ENCODE measurements at places on chromosomes 16 and 17. TPM values are rescaled to one million over a fixed set of nuclear protein-coding genes. Genes with fewer than 3 reads are reported as not detected.

The WFIKKN1 gene
- total RNA-seq: 1.5 TPM

The RBFOX1 gene
- not detected for total RNA-seq

The PITPNM3 gene
- 15.6 TPM for total RNA-seq

The LYZL6 gene
- not detected for total RNA-seq

The ITGB4 gene
- 82.2 TPM for total RNA-seq

The FLII gene
- 295 TPM for total RNA-seq

The KRT25 gene
- not detected for total RNA-seq

DNA sequence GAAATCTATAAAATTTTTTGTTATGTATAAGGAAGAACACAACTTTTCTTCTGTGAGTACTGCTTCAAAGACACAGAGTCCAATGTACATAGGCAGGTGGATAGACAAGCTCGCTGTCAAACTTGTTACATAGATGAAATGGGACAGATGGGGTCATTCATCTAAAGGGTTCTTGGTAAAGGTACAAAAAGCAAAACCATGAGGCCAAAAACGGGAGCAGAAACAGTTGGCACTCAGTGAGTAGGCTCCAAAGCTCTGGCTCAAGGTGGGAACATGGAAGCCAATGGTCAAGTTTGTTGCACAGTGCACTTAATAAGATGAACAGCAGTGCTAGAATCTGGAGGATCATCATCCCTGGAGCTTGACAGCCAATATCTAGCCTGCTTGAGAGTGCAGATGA is 979.0 kb upstream of the EEF2KMT start:
- no peaks in the 10 kb centered on the region for H3K27me3 ChIP-seq
- H3K27ac ChIP-seq: no peak overlapping the region
- H3K4me1 ChIP-seq: no peaks in the 10 kb centered on the region
- H3K4me3 ChIP-seq: no peak overlapping the region
- H3K36me3 ChIP-seq: no peaks in the 10 kb centered on the region
- no peak for DNase-seq

- H3K4me3 ChIP-seq: no peak overlapping the region
- H3K36me3 ChIP-seq: peaks cover 10% of the 10 kb centered on the region
- H3K27me3 ChIP-seq: peaks cover 13% of the 10 kb centered on the region
These were observed 25.6 kb upstream of the PIK3R6 start for GRCh38 chr17:8893059-8893458.

DNA sequence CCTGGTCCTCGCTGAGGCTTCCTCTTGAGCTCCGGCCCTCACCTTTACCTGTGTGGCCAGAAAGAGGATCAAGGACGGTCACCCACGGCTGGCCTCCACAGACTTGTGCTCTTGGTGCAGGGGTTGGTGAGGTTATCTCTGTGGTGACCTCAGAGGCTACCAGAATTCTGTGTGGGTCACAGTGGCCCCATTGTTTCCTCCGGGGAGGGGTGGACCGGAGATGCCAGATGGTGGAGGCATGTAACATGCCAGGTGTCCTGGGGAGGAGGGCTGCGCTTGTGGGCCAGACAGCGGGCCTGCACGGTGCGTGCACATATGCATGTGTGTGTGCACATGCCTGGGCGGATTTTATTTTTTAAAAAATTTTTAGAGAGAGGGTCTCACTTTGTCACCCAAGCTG is 6.3 kb downstream of the SGCA start:
- no peak overlapping the region for H3K4me3 ChIP-seq
- DNase-seq: no peak
- no peak overlapping the region for H3K27ac ChIP-seq

- no peaks in the 10 kb centered on the region for H3K36me3 ChIP-seq
- H3K4me3 ChIP-seq: no peak overlapping the region
- no peak overlapping the region for H3K27ac ChIP-seq
- no peaks in the 10 kb centered on the region for H3K27me3 ChIP-seq
These were observed 191.4 kb downstream of the CYLD start for GRCh38 chr16:50933262-50933661.

- peaks cover 71% of the 10 kb centered on the region for H3K36me3 ChIP-seq
- no peaks in the 10 kb centered on the region for H3K27me3 ChIP-seq
- peaks cover 27% of the 10 kb centered on the region for H3K4me1 ChIP-seq
- peak within 1 kb of the TSS; percentile 93 for H3K27ac ChIP-seq
These were observed at the start of gene POLR2C for GRCh38 chr16:57462209-57462977. Gene POLR2C (plus strand): TSS chr16:57462679. CDS start chr16:57462725, 46 bp downstream.

DNA sequence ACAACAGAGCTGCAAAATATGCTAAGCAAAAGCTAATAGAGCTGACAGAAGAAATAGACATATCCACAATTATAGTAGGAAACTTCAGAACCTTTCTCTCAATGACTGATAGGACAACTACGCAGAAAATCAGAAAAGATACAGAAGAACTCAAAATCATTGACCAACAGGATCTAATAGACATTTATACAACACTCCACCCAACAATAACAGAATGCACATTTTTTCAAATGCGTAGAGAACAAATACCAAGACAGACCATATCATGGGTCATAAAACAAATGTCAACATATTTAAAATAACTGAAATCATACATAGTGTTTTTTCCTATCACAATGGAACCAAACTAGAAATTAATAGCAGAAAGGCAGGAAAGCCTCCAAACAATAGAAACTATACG is 237.4 kb downstream of the C16orf78 start:
- no peaks in the 10 kb centered on the region for H3K27me3 ChIP-seq
- H3K4me3 ChIP-seq: no peak overlapping the region
- H3K36me3 ChIP-seq: no peaks in the 10 kb centered on the region

DNA sequence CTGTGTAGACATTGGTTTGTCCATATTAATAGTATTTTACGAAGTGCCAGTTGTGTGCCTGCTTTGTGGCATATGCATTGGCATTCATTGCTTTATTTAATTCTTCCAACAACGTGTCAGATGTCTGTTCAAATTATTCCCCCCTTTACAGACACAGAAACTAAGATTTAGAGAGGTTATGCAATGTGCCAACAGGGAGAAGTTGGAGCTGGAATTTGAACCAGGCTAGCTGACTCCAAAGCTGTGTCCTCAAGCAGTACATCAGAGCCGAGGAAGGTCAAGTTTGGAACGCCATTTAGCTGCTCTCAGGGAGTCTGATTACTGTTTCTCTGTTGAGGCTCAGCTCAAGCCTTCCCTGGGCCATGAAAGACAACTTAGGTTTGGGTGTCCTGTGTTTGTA is 232.3 kb downstream of the WWOX start:
- no peaks in the 10 kb centered on the region for H3K4me1 ChIP-seq
- H3K27me3 ChIP-seq: no peaks in the 10 kb centered on the region
- no peaks in the 10 kb centered on the region for H3K36me3 ChIP-seq
- no peak overlapping the region for H3K4me3 ChIP-seq
- no peak overlapping the region for H3K27ac ChIP-seq

DNA sequence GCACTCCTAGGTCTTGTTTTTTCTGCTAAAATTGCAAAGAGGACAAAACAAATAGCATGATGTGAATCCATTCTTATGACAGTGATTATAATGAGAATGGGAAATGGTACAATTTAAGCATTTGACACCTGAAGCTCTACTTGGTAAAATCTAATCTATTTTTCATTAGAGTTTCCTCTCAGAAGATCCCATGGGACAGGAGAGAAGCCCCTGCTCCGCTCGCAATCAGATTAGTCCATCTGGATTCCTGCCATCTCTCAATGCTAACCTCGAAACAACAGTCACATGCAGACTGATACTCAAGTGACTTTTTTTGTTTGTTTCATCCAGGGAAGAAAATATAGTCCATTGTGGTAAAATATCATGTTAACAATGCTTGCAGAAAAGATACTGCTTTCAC is 107.4 kb upstream of the TOM1L1 start:
- no peaks in the 10 kb centered on the region for H3K36me3 ChIP-seq
- H3K27me3 ChIP-seq: no peaks in the 10 kb centered on the region
- H3K4me1 ChIP-seq: no peaks in the 10 kb centered on the region
- DNase-seq: no peak
- no peak overlapping the region for H3K4me3 ChIP-seq

- no peaks in the 10 kb centered on the region for H3K4me1 ChIP-seq
- peaks cover 20% of the 10 kb centered on the region for H3K27me3 ChIP-seq
- DNase-seq: no peak
- H3K36me3 ChIP-seq: no peaks in the 10 kb centered on the region
These were observed 75.9 kb downstream of the IRX6 start for GRCh38 chr16:55399911-55400310.

GRCh38 chr16:88538366-88539060 is 31.7 kb upstream of the ZC3H18 start:
- no peak overlapping the region for H3K4me3 ChIP-seq
- DNase-seq: no peak
- H3K36me3 ChIP-seq: no peaks in the 10 kb centered on the region
- H3K27ac ChIP-seq: no peak overlapping the region

DNA sequence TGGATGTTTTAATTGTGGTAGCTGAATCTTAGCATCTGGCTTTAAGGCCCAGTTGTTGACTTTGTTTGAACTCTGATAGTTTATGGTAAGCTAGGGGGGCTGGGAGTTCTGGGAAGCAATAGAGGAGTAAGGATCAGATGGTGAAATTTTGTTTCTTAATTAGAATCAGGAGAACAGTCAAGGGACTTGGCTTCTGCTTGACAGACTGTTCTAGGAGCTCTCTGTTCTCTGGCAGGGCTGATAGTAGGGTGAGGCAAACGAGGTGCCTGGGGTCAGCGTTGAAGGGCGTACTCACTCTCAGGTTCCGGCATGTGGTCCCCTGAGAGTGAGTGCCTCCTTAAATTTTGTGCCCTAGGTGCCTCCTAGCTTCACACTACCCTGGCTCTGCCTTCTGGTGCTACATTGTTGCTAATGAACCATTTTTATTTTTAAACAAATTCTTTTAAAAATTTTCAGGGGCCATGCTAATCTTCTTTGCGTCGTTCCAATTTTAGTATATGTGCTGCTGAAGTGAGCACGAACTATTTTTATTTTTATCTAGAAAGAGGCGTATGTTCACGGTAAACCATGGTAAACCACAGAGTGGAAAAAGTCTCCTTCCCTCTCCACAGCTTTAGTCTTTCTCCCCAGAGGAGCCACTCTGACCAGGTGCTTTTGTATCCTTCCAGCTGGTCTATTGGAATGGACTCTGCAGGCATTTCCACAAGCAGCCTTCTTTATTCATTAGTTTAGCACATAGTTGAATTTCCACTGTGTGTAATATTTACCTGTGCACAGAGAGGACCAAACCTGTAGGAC is 19.7 kb downstream of the SLC7A6 start:
- H3K36me3 ChIP-seq: peaks cover 22% of the 10 kb centered on the region
- H3K27ac ChIP-seq: peak overlapping the region; percentile 51
- no peak overlapping the region for H3K4me3 ChIP-seq
- H3K4me1 ChIP-seq: peaks cover 62% of the 10 kb centered on the region
- H3K27me3 ChIP-seq: no peaks in the 10 kb centered on the region

- no peaks in the 10 kb centered on the region for H3K36me3 ChIP-seq
- no peak overlapping the region for H3K4me3 ChIP-seq
- no peak for DNase-seq
- H3K4me1 ChIP-seq: no peaks in the 10 kb centered on the region
These were observed 125.1 kb downstream of the ZNF423 start for GRCh38 chr16:49730772-49731171.

DNA sequence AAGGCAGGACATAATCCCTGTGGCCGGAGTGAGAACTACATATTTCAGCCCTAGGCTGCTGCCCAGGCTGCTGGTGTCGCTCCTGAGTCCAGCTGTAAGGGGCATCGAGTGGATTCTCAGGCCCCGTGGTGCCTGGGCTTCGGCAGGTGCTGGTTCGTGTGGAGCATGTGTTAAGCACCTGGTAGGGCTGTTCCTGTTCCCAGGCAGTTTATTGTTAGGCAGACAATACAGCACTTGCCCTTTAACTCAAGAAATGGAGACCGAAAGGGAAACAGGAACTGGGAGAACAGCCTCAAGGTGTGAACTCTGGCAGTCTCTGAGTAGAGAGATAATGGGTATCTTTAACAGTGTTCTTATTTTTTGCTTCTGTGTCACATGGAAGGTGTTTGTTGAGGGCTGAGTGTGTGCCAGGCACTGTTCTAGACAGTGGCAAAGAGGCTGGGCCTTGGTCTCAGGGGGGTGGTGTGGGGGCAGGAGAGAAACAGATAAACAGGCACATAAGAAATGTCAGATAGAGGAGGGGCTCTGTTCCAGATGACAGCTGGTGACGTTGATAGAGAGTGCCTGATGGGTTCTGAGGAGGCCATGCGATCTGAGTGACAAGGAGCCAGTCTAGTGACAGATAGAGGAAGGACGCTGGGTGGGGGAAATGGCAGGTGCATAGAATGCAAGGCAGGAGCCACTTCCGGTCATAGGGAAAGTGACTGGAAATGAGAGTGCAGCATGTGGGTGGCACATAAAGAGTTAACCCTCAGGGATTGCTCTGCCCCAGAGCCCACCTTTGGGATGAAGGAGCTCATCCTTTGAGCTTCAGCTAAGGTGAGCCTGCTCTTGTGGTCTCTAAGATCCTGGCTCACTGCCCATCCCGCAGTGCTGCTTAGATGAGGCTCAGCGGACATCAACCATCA is 33.8 kb downstream of the EPN2 start:
- H3K4me1 ChIP-seq: peaks cover 58% of the 10 kb centered on the region
- H3K4me3 ChIP-seq: no peak overlapping the region
- H3K27ac ChIP-seq: peak overlapping the region; percentile 1
- no peak for DNase-seq

DNA sequence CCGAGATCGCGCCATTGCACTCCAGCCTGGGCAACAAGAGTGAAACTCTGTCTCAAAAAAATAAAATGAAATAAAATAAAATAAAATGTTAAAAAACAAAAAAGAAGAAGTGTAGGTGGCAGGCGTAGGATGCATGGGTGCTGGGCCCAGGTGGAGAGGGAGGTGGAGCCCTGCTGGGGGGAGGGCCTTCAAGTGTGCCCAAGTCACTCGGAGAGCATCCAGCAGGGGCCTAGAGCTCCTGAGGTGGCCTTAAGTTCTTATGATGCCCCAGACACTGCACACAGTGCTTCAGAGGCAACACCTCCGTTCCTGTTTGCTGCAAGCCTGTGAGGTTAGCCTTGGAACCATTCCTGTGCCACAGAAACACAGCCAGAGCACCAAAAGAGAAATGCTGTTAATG is 23.2 kb downstream of the IL4R start:
- H3K27ac ChIP-seq: no peak overlapping the region
- H3K27me3 ChIP-seq: no peaks in the 10 kb centered on the region
- no peak overlapping the region for H3K4me3 ChIP-seq
- H3K36me3 ChIP-seq: peaks cover 80% of the 10 kb centered on the region
- no peak for DNase-seq

DNA sequence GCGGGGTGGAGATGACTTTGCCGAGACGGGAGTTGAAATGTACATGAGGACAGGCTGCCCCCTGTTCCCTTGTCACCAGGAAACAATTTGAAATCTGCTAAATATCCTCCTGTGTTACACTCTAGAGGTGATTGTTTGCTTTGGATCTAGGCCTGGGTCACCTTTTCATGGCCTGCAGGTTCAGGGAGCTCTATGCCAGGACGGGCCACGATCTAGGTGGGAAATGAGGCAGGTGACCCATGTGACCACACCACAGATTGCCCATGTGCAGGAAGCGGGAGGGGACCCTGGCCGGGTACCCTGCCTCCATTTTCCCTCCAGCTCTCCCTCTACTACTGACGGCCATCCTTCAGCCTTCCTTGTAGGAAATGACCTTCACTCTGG is 43.4 kb downstream of the MEAK7 start:
- no peak overlapping the region for H3K4me3 ChIP-seq
- no peak overlapping the region for H3K27ac ChIP-seq
- DNase-seq: peak; percentile 32
- no peaks in the 10 kb centered on the region for H3K4me1 ChIP-seq
- H3K36me3 ChIP-seq: no peaks in the 10 kb centered on the region
- H3K27me3 ChIP-seq: no peaks in the 10 kb centered on the region
